ENCODE measurements at places on chromosomes 3 and 15.

- no peak for DNase-seq
These were observed 102.6 kb downstream of the ALDH1A2 start for GRCh38 chr15:57962887-57963286.

DNA sequence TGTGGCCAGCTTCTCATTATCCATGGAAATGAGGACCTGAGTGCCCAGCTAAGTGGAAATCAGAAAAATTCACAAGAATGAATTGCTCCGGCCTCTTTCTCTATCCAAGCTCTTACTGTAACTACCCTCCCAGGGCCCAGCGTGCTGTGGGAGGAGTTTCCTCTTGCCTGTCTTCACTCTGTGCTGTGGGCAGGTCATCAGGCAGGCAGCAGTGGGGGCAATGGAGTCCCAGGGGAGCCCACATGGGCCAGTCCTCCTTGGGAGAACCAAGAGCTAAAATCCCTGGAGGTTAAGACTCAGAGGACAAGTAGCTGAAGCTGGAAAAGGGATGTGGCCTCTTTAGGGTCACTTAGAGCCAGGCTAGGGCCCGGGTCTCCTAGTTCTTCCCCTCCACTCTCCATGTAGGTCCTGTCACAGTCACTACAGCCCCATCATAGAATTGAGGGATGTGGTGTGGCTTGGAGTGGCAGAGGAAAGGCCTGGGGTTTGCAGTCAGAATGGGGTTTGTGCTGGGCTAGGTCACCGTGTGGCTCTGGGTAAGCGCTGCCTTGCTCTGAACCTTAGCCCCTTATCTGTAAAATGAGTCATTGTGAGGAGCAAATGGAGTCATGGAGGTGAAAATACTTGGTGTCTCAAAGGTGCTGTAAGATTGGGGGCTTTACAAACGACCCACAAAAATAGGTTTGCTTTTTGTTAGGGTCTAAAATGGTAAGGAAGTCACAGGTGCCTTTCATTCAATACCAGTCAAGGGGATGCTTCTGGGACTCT lies 3.7 kb downstream of the GASK1A start:
- DNase-seq = no peak

GRCh38 chr3:76432396-76432795 lies 607.5 kb upstream of the ROBO2 start:
- no peak for DNase-seq

DNA sequence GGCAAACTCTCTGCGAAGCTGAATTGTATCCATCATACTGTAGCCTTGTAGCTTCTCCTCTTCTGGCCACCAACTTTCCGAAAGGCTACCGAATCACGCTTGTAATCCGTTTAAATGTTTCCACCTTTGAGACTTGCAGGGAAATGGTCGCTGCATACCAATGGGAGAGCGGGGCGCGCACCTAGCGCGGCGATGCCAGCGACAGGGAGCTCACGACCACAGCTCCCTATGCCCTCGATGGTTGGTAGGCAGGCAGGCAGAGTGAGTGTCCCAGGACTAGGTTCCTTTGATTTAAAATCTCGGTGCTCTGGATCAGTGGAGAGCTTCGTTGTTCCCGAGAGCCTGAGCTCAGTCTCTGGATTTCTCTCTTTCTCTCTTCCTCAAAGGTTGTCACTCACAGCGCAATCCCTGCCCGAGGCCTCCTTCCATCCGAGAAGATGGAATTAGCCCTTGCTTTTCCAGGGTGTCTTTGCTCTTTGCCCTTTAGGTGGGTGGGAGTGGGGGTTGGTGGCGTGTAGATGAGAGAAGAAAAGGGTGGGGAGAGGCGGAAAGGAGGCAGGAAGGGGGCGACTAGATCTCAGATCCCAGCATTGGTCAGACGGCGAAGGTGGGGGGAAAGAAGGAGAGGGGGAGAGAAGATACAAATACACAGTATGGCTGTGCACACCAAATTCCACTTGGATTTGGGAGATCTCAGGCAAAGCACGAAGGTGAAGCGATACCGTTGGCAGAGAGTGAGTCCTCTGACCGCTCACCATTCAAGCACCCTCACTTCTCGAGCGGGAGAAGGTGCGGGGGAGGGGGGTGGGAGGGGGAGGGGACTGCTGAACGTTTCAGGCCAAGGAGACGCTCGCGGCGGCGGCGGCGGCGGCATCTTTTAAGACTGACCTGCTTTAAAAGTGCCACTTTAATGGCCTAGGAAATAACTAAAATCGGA lies at the start of gene SLITRK3:
Gene SLITRK3, minus strand, starts transcription at position 745 of the 937 bp plus-strand sequence. CDS start 5,554 bp downstream, outside the sequence.
- DNase-seq = no peak

DNA sequence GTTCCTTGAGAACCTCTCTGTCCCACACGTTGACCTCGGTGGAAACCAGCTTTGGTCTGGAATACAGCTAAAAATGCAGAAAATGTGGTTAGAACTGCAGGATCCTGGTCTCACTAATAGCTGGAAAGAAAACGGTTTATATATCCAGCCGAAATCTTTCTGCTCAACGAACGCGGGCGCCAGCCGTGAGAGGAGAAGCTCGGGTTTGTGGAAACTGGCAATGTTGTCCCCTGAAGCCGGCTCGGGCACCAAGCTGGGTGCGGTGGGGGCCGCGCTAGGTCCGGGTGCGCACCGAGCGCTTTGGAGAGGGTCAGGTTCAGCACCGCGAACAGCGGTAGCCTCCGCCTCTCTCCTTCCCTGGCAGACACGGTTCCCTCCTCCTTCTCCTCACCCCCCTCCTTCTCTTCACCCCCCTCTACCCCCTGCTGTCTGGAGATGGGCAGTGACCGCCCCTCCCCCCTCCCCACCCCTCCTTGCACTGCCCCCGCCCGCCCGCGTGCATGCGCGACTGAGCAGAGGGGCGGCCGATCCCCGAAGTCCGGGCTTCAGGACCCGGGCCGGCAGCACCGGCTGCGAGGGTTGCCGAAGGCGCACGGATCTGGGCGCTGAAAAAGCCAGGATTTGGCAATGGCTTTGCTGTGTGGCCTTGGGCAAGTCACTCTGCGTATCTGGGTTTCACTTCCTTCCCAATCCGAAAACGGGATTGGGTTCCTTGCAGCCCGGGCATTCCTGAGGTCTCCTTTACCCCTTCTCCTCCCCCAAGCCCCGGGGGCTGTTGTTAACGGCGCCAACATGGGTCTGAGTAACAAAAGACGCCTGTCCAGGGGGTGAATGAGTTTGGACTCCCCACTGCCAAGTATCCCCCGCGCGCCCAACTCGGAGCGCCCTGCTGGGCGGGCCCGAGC lies at the start of gene SKOR1:
Gene SKOR1, plus strand, starts transcription at position 534 of the 905 bp plus-strand sequence. Its CDS starts 94 bp downstream, at position 628.
- DNase-seq = peak; percentile 68

GRCh38 chr15:66253418-66254088 lies at the start of gene MEGF11:
Gene MEGF11 (minus strand): TSS chr15:66253750. CDS start chr15:66128403, 125,347 bp downstream.
- peak; percentile 72 for DNase-seq
